ENCODE measurements at places on chromosomes 1 and 21.
A peak's percentile ranks its signal among the peaks of the same experiment; 100 is the strongest.

- DNase-seq: peak; percentile 18
Measured at GRCh38 chr21:46097336-46098293, at the start of gene COL6A2. Gene COL6A2 (plus strand): TSS chr21:46098112.

GRCh38 chr1:59718064-59718988, 96.4 kb upstream of the HOOK1 start:
- DNase-seq: peak; percentile 51

DNA sequence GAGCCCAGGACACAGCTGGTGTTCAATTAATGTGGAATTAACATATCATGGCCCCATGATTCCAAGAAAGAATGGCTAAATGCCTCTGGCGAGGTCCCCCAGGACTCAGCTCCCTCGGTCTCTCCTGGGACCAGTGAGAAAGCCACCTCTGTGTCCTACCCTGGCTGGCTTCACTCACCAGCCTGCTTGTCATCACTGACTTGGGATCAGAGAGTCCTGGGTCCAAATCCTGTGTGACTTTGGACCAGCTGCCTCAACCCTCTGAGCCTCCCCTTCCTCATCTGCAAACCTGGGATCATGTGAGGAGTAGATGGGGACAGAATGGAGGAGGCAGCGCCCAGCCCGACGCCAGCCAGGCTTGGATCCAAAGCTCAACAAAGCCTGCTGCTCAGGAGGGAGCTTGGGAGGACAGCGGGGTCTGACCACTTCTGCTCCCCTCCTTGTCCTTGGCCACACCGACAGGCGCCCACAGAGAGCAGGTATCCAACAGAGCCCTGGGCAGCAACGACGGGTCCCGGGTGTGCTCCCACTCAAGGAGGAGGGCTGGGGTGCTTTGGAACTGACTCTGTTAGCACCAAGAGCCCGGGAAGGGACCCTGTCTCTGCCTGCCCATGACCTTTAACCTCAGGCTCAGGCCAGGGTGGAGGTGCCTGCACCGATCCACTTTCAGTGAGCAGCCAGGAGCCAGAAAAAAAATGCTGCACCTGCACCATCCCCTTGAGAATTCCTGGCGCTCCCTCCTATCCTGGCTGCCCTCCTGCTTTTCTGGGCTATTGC, 3.2 kb downstream of the SH2D5 start:
- no peak for DNase-seq

- no peak for DNase-seq
Measured at GRCh38 chr1:108082001-108082400, 117.0 kb upstream of the VAV3 start.

DNA sequence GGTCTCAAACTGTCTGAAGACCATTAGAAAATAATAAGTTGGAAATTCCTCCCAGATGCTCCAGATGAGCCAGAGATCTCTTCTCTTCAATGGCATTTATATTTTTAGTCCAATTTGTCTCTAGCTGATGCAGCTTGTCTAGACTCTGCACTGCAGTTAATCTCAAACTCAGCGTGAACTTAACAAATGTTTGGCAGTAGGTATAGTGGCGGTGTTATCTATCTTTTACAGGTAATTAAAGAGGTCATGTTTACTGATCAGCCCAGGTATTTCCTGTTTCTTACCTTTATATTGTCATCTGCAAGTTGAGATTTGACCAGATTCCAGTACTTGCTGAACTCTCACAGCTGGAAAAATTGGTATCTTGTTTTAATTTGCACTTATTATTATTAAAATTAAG, 1024.5 kb upstream of the ADGRL2 start:
- no peak for DNase-seq

GRCh38 chr21:23374155-23374554, 2233.1 kb downstream of the MRPL39 start:
- DNase-seq: no peak

DNA sequence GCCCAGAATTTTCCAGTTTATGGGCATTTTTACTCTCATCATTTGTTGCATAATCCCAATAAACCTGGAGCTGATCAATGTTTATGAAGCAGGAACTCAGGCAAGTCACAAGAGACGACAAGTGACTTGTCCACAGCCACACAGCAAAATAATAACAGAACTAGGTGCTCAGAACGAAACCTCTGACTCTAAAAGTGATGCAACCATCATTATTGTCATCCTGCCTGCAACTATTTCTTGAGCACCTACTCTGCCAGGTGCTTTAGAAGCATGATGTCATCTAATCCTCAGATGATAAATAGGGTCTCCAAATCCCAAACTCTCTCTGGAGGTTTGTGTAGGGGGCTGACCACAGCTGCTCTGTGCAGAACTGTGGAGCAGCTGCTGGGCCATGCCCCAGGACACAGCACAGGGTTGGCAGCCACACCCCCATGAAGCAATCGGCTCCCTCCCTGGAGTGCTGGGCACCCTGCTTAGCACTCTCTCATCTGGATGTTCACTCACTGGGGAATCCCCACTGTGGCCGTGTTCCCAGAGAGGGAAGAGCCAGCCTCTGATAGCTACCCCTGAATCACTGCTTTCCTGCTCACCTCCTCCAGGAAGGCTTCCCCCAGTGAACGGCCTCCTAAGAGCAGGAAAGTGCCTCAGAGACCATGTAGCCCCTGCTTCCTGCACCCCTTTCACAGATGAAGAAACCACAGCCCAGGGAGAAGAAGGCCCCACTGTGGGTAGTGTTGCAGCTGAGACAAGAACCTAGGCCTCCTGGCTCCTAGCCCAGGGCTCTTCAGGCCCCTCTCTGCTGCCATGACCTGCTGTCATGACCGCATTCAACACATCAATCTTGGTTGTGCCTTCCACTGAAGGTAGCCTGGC, 2.1 kb downstream of the TTC22 start:
- no peak for DNase-seq

DNA sequence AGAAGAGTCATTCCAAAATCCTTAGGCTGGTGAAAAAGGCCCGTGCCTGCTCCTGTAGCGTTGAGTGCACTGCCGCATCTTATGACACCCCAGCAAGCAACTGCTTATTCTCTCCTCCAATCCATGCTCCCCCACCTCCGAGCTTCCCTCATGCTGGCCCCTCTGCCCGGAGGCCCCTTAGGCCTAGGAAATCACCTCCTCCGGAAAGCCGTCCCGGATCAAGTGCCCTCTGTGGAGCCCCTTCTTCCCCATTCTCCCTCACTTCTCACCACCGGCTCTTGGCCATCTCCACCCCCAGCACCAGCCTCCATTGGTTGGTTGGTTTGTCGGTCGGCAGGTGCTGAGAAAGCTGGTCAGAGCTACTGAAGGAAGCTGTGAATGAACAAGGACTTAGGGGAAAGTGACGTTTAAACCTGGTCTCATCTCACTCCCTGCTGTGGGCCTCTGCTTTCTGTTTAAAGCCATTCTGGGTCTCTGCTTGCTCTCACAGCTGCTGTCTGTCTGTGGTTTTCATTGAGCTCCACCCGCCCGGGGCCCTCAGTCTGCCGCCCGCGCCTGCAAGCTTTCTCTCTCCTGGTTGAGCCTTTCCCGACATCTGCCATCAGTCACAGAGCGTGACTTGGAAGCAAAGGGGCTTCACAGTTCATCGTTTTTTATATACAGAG, 122.2 kb downstream of the KCNN3 start:
- DNase-seq: peak; percentile 52

GRCh38 chr1:48848035-48848434, 71.3 kb upstream of the BEND5 start:
- no peak for DNase-seq

GRCh38 chr1:156816561-156817328, at the start of gene SH2D2A:
Gene SH2D2A (minus strand): TSS chr1:156816848. CDS start chr1:156816708, 140 bp downstream.
- DNase-seq: peak; percentile 60

DNA sequence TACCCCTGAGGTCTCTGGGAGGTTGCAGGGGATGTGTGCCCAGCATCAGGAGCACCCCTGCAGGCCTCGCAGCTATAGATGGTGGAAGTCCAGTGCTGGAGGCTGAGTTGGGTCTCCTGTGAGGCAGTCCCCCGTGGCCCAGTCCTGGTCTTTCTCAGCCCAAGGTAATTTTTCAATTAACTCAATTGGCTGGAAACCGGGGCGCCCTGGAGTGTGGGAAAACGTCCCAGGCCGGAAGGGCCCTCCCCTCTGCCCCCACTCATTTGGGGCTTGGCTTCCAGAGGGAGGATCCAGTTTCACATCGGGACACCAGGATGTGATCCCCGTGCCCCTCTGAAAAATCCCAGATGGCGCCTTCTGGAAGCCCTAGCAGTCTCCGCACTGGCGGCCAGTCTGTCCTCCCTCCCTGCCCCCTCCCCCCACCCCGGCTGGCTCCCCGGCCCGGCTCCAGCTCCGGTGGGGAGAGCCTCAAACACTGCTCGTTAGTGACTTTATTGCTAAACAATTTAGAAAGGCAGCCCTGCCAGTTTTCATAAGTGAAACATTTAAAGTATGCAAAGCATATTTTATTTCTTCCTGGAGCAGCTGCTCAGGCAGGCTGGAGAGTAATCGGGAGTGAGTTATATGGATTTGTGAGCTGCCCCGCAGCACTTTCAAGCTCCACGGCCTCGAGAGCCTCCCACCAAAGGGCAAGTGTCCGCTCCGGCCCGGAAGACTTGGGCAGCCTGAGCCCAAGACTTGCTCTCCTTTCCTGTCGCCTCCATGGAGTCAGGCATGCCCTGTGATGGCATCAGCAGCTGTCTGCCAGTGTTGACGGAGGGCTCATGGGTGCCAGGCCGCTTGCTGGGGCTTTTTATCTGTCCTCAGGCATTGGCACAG, 208.2 kb upstream of the TMEM51 start:
- DNase-seq: no peak

- no peak for DNase-seq
Measured at GRCh38 chr1:43430831-43431230, 22.9 kb downstream of the HYI start.

DNA sequence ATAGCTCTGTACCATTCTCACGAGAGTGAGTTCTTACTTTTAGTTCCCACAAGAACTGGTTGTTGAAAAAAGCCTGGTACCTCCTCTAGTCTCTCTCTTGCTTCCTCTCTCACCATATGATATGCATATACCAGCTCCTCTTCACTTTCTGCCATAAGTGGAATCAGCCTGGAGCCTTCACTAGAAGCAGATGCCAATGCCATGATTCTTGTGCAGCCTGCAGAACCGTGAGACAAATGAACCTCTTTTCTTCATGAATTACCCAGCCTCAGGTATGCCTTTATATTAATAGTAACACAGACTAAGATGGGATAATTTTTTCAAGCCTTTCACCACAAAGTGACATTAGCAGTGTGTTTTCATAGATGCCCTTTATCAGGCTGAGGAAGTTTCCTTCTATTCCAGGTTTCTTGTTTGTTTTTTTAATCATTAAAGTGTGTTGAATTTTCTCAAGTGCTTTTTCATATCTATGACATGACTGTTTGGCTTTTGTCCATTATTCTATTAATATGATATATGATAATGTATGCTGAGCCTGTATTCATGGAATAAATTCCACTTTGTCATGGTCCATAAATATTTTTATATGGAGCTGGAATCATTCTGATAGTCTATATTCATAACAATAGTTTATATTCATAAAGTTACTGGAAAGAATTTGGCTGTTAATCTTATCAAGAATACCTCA, 40.7 kb upstream of the C1orf185 start:
- no peak for DNase-seq

DNA sequence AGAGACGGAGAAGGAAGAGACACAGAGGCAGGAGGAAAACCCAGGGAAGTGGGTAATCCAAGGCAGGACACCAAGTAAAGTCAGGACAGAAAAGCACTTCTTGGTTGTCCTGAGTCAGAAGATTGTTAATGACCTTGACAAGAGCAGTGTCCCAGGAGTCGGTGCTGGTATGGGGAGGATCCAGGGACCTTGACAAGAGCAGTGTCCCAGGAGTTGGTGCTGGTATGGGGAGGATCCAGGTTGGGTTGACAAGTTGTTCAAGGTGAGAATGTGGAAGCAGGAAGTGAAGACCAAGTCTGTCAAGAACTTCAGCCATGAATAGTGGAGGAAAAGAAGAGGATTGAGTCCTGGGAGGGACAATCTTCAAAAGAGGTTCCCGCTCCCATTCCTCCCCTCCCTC, 31.9 kb downstream of the ZBTB18 start:
- no peak for DNase-seq

- DNase-seq: no peak
Measured at GRCh38 chr21:45388611-45389296, 16.2 kb upstream of the COL18A1 start.

DNA sequence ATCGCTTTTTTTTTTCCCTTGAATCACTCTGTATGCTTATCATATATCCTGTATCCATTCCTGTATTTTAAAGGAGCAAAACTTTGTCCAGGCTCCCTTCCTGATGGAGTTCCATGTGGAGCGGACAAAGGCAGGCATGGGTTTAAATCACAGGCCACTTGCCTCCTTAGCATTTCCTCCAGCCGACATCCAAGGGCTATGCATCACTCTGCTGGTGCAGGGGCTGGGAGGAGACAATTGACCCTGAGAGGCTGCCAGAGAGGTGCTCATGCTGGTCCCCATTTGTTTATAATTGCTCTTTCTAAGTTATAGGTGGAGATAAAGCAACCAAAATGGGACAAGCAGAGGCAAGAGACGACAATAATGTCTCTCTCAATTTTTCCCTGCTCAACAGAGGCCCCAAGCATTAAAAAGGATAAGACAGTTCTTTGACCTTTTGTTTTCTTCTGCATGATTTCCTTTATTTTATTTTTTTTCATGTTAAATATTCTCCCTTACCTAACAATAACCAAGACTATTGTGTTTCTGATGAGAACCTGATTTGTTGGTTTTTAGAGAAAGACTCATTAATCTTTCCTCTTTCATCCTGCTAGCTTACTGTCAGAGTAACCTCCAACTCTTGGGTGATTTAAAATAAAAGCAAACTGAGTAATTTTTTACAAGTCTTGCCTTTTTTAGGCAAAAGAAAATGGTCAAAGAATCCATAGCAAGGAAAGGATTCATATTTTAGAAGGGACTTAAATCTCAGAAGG, 353.7 kb downstream of the ADGRL2 start:
- DNase-seq: no peak

- DNase-seq: no peak
Measured at GRCh38 chr1:230030122-230030821, 36.8 kb upstream of the GALNT2 start.
